Forelimb muscle (tissue), 1 donor: ENCODE measurements at places on chromosomes 13 and 19.

DNA sequence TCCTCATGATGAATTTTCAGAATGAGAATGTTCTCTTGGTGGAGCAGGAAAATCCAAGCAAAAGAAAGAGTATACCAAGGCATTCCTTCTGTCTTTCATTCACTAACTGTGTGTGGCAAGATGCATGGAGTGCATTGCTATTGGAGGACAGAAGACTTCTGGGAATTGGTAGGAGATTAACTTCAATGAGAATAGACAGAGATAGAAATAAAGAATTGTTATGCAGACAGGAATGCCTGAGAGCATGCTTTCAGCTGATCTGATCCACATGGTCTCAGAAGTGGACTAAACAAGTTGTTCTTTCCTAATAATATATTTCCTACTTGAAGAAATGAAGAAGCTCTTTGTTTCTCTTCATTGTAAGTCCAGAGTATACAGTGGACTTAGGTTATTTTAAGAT, 303.6 kb downstream of the MYO16 start:
- no peak for DNase-seq

GRCh38 chr13:109778102-109778542, 8.3 kb downstream of the IRS2 start:
- DNase-seq, result no peak

GRCh38 chr13:25281193-25281934, 5.9 kb downstream of the MTMR6 start:
- DNase-seq, result no peak

- DNase-seq, result no peak
Measured at GRCh38 chr19:55443824-55444480, 852 bp upstream of the SHISA7 start.

DNA sequence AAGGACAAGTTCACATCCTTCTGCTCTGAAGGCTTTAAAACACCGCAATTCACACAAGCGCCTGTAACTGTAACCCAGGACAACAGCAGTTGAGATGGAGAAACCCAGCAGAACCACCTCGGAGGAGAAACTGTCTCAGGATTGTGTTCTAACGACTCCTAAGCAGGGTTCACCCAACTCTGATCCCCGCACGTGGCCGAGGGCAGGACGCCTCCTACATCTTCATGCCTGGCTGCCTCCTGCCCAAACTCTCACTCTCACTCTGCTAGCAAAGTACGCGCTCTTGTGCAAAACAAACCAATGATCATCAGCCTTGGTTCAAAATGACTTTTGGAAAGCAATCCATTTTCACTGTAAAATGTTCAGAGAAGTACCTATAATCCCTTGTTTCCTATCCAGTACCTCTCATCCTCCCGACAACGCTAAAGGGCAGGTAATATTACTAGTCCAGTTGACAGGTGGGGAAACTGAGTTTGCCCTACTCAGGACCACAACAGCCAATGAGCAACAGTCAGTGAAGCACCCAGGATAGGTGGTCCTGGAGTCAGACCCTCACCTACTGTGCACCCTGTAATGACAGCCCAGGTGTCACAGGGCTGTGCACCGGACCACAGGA, 25.6 kb downstream of the EPS15L1 start:
- DNase-seq, result no peak

DNA sequence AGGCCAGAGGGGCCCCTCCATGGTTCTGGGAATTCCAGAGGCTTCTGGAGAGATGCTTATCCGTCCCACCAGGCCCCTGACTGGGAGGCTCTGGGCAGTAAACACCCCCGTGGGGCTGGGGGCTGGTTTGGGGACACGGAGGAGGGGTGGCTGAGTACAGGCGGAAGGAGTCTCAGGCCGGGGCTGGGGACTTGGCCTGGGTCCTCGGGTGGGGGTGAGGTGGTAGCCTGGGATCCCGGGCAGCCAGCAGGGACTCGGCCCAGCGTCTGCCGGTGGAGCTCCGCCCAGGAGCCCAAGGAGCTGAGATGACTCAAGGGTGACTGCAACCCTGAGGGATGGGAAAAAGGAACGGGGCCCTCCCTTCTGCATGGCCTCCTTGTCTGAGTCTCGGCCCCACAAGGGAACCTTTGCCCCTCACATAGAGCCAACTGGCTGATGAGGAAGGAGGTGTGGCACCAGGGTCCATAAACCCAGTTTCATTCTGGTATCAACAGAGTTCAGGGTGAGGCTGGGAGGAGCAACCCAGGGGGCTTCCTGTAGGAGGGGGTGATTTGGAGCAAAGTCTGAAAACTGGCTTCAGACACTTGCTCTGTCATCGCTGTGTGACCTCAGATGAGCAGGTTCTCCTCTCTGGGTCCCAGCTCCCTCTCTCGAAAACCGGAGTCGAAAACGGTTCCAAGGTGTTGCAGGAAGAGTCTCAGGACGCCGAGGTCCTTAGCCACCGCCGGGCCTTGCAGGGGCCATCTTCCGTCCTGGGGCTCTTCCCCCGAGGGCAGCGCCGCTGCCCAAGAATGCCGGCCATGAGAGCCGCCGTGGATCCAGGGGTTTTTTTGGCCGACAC, 809 bp downstream of the MISP start:
- no peak for DNase-seq

DNA sequence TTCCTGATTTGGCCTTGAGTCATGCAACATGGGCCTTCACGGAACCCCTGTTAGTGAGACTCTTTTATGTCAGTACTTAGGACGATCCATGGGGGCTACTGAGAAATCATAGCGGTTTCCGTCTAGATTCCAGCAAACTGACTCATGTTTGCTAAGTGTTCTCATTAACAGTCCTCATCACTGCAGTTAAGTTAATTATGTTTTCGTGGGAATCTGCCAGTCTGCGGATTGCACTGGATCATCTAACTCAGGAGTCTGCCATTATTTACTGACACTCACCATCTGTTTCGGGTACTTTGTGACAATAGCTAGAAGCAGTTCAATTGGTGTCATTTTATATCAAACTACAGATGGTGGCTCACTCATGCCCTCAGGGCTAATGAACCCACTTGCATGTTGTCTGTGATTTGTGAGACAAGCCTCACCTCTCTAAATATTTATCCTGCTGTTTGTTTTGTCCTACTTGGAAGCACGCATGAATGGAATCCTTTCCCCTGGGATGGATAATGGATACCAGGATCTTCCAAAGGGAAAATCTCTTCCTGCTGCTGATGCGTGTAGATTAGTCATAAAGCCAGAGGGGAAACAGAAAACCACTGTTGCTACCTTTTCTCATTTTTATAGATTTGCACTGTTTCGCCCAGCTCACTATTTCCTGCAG, 61.8 kb downstream of the RAB20 start:
- no peak for DNase-seq

DNA sequence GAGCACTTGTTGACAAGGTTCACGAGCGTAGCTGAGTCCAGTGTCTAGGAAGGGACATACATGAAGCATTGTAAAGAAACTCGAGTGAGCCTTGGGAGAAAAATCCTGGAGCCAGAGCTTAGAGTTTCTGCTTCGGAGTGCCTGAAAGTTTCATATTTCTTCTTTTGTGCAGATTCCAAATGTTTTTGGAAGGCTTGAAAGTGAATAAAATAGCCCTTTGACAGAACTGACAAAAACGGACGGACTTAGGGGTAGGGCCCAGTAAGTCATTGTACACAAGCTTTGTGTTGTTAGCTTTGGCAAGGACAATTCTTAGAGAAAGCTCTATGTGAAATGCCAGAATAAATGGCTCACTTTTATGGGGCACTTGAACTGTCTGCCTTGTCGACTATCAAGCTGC, 2.8 kb downstream of the RNF113B start:
- DNase-seq, result no peak

GRCh38 chr13:109985871-109986450, 199.6 kb upstream of the IRS2 start:
- DNase-seq, result no peak

DNA sequence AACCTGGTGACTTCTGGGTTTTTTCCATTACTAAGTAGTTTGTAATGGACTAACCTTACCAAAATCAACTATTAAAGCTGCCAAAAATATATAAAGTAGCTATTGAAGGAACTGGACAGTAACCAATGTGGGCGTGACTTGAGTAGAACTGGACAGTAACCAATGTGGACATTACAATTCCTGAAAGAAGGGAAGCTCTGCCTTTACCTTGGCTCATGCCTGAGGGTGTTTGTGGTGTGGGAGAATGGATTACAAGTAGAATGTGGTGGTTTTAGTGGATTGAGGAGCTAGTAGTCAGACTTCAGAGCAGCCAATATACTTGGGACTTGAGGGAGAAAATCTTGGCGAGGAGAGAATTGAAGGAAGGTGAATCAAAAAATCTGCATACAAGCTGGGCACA, 17.5 kb downstream of the LRRC63 start:
- DNase-seq, result no peak

DNA sequence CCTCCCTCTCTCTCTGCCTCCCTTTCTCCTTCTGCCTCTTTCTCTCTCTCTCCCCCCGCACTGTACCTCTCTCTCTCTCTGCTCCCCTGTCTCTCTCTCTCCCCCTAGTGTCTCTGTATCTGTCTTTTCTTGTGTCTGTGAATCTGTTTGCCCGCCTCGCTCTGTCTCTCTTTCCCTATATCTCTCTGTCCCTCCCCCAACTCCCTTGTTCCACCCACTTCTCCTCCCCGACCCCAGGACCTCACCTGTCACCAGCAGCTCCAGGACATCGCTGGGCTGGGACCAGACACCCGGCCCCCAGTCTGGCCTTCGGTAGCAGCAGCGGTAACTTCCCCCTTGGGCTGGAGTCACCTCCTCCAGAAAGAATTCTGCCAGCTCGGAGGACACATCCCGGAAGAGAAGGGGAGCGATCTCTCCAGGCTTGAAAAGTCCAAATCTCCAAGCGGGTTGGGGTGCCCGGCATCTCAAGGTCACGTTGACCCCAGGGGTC, 3.9 kb downstream of the OSCAR start:
- no peak for DNase-seq

GRCh38 chr13:23813635-23814034, 75.6 kb downstream of the MIPEP start:
- no peak for DNase-seq

GRCh38 chr13:42478531-42479156, 95.3 kb upstream of the TNFSF11 start:
- DNase-seq, result no peak

DNA sequence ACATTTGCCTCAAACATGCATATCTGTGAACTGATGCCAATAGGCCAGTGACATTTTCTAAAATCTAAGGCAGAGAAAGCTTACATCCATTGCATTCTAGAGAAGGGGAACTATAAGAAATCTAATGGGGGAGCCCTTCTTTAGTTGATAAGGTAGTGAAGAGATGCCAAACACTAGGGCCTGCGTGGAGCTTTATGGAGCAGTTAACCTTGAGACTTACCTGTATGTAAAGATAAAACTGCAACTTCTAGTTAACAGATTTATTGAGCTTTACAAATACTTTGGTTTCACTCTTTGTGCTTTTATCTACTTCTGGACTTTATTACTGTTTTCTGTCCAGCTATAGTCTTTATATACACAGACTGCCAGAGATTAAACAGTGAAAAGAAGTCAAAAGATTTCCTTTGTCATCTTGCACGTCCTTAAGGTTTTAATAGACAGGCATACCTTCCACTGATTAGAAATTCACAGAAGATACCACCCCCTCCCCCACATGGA, 457.6 kb downstream of the KLF12 start:
- DNase-seq, result no peak

DNA sequence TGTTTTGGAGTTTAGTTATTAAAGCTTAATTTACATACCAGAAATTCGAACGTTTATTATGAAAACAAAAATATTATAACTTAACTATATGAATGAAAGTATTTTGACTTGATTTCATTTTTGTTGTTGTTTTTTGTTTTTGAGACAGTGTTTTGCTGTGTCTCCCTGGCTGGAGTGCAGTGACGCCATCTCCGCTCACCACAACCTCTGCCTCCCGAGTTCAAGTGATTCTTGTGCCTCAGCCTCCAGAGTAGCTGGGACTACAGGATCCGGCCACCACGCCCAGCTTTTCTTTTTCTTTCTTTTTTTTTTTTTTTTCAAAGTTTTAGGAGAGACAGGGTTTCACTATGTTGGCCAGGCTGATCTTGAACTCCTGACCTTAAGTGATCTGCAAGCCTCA, 392.6 kb downstream of the PCDH17 start:
- DNase-seq, result no peak

DNA sequence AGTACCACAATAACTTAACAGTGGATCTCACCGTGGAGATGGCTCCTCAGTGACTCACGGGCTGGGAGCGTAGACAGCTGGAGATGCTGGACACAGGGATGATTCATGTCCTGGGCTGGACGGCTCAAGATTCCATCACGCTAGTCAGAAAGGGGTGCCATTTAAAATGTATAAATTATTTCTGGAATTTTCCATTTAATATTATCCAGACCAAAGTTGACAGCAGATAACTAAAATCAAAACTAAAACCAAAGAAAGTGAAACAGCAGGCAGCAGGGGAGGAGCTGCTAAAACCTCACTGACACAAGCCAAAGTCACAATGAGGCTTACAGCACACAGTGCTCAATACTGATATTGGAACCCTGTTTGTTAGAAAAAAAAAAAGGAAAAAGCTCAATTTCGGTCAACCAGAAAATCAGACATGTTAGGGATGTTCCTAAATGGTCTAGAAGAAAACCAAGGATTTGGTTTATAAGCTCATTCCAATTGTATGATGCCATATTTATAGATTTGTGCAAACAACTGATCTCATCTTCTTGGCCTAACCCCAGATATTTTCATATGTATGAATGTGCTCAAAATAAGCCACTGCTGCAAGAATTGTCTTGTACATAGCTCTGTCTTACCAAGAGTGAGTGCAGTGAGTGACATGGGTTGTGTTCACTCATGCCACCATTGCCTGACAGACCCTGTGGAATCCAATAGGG, 111.8 kb downstream of the SACS start:
- DNase-seq, result peak; percentile 39

GRCh38 chr19:58468216-58468839, 1.4 kb downstream of the ZNF324 start:
- DNase-seq, result no peak

DNA sequence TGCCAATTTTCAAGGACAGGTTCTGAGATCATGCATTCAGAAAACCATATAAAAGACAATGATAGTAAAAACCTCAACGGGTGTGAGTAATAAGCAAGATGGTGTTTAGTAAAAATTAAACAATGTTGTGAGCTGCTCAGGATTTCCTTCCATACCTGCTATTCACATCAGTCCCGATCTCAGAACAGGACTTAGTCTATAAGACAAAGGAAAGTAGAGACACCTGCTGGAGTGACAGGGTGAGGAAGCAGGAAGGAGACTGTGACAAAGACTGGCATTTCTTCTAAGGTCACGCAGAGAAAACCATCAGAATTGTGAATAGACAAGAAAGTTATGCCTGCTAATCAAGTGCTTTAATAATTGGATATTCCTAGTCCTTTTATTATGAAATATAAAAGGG, 648.0 kb downstream of the DACH1 start:
- no peak for DNase-seq

- no peak for DNase-seq
Measured at GRCh38 chr19:50233308-50233910, 30.0 kb downstream of the MYH14 start.

- no peak for DNase-seq
Measured at GRCh38 chr19:48999481-49000325, 6.0 kb downstream of the RUVBL2 start.

GRCh38 chr13:109233293-109233692, 553.1 kb downstream of the IRS2 start:
- DNase-seq, result no peak
